Stromal cell of bone marrow (primary cell): ENCODE measurements at places on chromosomes 5 and 9.

DNA sequence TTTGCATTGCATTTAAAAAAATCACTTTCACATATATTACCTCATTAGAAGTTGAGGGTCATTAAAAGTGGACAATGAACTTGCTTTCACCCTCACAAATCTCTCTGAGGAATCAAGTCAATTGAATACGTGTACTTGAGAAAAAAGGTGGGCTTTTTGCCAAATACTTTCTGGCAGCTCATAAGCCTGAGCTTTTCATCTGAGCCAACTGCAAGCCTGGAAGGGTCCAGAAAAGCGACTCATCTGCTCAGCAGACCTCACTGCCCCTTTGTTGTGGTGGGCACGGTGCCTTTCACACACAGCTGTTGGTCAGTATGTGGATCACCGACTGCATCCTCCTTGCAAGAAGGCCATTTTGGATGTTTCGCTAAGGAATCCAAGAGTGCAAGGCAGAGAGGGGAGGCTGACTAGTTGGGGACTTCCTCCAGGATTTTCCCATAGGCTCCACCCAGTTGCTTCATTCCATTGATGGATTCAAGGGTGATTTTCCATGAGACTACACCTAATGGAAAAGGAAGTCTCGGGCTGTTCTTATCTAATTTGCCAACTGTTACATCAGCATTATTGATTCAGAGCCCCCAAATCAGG, 564.7 kb downstream of the PDE4D start:
- DNase-seq: no peak

DNA sequence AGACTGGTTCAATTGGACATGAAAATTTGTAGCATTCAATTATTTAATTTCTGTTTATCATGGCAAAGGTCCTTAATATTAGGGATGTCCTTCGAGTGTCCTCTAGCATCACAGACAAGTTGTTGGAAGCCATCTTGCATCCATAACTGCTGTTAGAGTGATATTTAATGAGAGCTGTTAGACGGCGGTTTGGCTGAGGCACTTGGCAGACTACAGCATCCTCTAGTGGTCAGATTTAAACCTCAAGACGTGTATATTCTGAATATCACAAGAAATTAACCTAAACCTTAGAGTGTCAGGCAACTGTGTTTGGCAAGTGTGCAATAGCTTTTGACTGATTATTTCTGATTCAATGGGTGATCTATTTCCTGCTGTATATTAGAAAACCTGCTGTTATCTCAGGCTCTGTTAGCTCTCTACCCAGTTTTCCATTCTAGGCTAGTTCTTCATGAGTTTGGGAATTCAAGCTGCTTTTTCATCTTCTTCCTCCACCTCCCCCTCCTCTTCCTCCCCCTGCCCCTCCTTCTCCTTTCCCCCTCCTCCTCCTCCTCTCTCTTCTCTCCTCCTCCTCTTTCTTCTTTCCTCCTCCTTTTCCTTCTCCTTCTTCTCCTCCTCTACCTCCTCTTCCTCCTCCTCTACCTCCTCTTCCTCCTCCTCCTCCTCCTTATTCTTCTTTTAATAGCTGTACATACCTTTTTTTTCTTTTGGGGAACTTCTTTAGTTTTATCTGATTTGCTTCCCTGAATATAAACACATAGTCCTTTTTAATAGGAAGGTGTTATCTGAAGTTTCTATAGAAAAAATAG, 8.6 kb downstream of the SPINK1 start:
- peak; percentile 33 for DNase-seq

GRCh38 chr9:129275626-129276247, 97.7 kb upstream of the IER5L start:
- no peak for DNase-seq

GRCh38 chr5:5968981-5969380, 409.4 kb downstream of the MED10 start:
- no peak for DNase-seq

- peak; percentile 57 for DNase-seq
Observed at GRCh38 chr9:115422932-115423440, 305.0 kb upstream of the TNC start.

- no peak for DNase-seq
Observed at GRCh38 chr9:137198051-137198901, 2.3 kb downstream of the TPRN start.

- no peak for DNase-seq
Observed at GRCh38 chr9:26727471-26727870, 165.1 kb downstream of the CAAP1 start.

DNA sequence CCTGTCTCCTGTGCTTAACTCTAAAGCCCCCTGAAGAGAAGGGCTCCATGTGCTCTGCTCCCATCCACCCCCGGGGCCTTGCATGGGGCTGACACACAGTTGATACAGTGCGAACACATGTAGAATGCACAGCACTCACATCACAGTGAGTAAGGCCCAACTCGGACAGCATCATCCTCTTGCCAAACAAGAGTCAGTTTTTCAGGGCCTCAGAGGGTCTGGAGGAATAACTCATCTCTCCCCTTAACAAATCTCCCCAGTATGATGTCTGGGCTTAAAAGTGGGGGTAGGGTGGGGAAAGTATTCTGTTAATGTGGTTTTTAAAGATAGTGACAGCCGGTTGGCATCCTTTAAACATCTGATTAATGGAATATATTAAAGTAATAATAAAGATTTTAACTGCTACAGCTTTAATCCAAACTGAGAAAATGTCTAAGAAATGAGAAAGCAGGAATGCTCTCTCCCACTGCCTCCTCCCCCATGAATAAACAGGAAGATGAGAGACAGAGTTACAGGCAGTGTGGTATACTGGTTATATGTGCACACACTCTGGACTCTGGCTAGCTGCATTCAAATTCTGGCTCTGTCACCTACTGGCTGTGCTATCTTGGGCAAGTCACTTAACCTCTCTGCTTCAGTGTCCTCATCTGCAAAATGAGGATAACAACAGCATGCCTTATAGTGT, 22.5 kb downstream of the APBA1 start:
- peak; percentile 21 for DNase-seq

- DNase-seq: no peak
Observed at GRCh38 chr5:73591698-73592501, 26.4 kb downstream of the UTP15 start.
